ENCODE measurements at places on chromosomes 1 and 21.

DNA sequence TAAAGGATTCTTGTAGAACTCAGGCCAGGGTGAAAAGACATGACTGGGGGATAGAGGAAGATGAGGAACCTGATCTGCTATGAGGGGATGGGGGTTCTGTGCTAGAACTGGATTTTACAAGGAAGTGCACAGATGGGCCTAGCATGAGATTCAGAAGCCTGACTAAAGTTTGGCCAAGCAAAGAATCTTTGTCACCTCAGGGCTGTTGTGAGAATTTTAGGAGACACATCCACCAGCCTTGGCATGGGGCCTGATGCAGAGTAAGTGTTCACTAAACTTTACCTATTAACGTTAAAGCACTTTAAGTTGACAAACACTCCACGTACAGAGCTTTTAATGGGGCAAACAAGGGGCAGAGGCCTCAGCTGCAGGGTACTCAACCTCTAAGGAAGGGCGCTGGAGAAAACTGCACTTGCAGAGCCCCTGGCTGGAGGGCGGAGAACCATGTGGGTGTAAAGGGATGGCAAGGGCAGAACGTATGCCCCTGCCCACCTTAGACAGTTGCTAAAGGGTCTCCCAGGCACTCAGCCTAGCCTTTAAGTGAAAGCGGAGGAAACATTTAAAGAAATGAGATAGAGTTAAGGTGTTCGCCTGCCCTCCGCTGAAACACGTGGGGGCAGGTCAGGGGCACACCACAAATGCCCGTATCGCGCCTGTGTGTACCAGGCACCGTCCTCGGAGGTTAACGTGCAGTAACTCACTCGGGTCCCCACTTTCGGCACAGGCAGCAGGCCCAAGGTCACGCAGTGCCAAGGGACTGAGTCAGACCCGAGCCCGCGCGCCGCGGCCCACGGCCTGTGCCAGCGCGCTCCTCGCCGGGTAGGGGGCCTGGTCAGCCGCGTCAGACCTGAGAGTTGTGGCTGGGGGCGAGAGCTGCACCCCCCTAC, 990 bp upstream of the MRPS6 start:
- peak; percentile 16 for DNase-seq

GRCh38 chr1:72435025-72435424, 152.7 kb upstream of the NEGR1 start:
- DNase-seq: no peak

DNA sequence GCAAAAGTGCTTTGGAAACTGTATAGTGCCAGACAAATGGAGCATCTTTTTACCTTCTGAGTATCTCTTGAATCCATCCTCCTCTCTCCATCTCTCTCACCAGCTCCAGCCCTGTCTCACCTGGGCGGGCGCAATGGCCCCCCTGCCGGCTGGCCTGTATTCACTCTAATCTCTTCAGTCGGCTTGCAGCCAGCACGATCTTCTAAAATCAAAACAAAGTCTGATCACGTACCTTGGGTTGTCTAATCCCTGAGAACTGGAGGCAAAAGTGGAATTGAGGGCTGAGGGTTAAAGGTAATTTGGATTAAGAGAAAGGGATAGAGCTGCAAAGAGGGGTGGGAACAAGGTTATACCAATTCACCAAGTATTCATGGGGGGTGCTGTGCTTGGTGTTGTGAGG, 46.0 kb upstream of the LRRN2 start:
- no peak for DNase-seq

DNA sequence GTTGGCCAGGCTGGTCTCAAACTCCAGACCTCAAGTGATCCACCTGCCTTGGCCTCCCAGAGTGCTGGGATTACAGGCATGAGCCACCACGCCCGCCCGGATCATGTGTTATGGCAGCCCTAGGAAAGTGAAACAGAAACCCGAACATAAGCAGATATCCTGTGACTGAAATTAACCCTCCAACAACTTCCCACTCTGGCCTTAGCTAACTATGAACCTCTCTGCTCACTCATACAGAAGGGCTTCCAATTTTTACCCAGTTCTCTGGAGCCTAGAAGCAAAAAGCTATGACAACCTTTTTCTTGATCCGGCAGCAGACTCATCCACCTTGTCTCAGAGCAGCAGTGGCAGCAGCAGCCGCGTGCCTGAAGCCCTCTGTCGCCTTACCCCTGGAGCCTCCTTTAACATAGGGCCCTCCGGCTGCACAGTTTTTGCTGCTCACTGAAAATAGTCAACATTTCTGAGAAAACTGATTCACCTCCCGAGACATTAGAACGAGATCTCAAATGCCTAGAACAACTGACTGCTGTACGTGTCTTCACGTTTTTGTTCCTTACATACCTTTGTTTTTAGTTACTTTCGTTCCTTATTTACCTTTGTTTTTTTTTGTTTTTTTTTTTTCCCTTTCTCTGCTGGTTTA, 9.3 kb downstream of the CBR1 start:
- DNase-seq: peak; percentile 89

- peak; percentile 56 for DNase-seq
Measured at GRCh38 chr1:42961312-42962091, 2.8 kb upstream of the SLC2A1 start.

DNA sequence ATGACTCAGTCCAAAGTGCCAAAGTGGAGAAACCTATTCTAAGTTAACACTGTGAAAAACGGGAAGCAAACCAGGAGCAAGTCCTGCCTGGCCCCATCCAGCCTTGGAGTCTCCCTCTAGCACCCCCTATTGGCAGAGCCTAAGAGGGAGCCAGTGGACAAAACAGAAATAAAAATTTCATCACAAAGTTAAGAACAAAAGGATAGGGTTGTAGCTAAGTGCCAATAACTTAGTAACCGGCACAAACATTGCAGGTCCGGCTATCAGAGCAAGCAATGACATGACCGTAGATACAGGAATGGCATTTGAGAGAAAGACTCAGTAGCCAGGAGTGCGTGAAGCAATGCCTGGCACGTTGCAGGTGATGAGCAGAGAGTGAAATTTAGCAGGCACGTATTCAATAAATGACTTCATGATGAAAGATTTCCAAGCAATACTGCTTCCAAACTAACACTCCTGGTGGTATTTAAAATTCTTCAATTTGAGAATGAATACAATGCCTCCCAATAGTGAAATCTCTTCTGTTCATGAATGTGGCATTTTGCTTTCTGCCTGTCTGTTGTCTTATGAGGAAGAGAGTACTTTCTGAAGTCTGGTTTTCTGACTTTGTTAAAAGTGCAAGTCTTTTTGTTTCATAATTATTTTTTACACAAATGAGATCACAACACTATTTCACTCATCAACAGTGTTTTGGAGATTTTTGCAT, 391.0 kb downstream of the OMA1 start:
- peak; percentile 24 for DNase-seq

- DNase-seq: no peak
Measured at GRCh38 chr1:101086783-101087182, 61.2 kb upstream of the DPH5 start.

DNA sequence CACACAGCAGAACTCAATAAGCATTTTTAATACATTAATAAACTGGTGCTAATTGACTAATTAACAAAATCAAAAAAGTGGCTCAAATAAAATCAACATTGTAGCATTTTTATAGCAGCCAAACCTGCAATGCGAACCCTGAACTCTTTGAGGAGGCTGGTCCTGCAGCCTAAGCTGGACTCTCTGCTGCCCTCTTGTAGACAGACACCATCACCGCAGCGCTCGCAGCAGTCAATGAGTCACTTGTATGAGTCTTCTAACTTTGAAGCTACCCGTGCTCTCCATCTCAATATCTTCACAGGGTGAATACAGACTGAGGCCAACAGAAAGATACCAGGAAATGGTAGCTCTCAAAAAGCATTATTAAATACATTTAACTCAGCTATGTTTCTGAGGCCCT, 9.7 kb upstream of the KRTAP7-1 start:
- peak; percentile 66 for DNase-seq

- DNase-seq: no peak
Measured at GRCh38 chr1:208013210-208013609, 102.3 kb upstream of the CD34 start.
